Tibial nerve (tissue), 4 donors: ENCODE measurements at places on chromosomes 7 and 10.

- H3K27me3 ChIP-seq: no peaks in the 10 kb centered on the region
- H3K4me1 ChIP-seq: no peaks in the 10 kb centered on the region
- H3K36me3 ChIP-seq: no peaks in the 10 kb centered on the region
- H3K27ac ChIP-seq: no peak overlapping the region
Measured at GRCh38 chr10:65846541-65846940, 1079.3 kb upstream of the LRRTM3 start.

GRCh38 chr10:62755662-62756653 lies 48.6 kb upstream of the ADO start:
- peaks cover 12% of the 10 kb centered on the region for H3K4me1 ChIP-seq
- no peak for DNase-seq
- no peak overlapping the region for H3K27ac ChIP-seq

GRCh38 chr7:20980668-20981264 lies 194.1 kb upstream of the SP8 start:
- H3K36me3 ChIP-seq: no peaks in the 10 kb centered on the region
- no peak overlapping the region for H3K27ac ChIP-seq
- H3K27me3 ChIP-seq: no peaks in the 10 kb centered on the region
- DNase-seq: no peak
- no peaks in the 10 kb centered on the region for H3K4me1 ChIP-seq
- no peak overlapping the region for H3K4me3 ChIP-seq

GRCh38 chr10:87702260-87702972 lies 42.7 kb downstream of the PAPSS2 start:
- H3K27me3 ChIP-seq: no peaks in the 10 kb centered on the region
- no peaks in the 10 kb centered on the region for H3K36me3 ChIP-seq
- H3K4me1 ChIP-seq: no peaks in the 10 kb centered on the region
- H3K27ac ChIP-seq: no peak overlapping the region
- DNase-seq: no peak

DNA sequence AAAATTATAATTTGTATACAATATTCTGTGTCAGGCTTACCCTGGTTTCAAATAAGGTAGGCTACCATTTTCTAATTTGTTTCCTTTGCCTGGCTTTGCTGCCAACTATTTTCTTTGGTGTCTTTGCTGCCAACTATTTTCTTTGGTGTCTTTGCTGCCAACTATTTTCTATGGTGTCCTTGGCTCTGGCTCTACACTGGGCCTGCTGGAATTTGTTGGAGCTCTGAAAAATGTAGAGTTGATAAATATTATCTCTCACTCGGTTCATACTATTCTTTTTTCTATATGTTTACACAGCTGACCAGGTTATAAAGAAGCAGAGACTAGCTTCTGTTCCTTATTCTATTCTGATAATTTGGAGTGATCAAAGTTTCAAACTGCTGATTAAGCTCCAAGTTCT lies 768.0 kb upstream of the PHF14 start:
- DNase-seq: no peak
- H3K27me3 ChIP-seq: no peaks in the 10 kb centered on the region
- H3K27ac ChIP-seq: no peak overlapping the region
- H3K36me3 ChIP-seq: no peaks in the 10 kb centered on the region
- no peaks in the 10 kb centered on the region for H3K4me1 ChIP-seq

GRCh38 chr7:53768186-53768585 lies 732.8 kb downstream of the POM121L12 start:
- DNase-seq: no peak
- H3K4me3 ChIP-seq: no peak overlapping the region
- no peaks in the 10 kb centered on the region for H3K4me1 ChIP-seq
- no peaks in the 10 kb centered on the region for H3K36me3 ChIP-seq
- H3K27me3 ChIP-seq: no peaks in the 10 kb centered on the region

- H3K4me3 ChIP-seq: no peak overlapping the region
- no peak overlapping the region for H3K27ac ChIP-seq
- H3K36me3 ChIP-seq: no peaks in the 10 kb centered on the region
- no peaks in the 10 kb centered on the region for H3K4me1 ChIP-seq
- no peaks in the 10 kb centered on the region for H3K27me3 ChIP-seq
Measured at GRCh38 chr7:138188290-138188858, 112.1 kb downstream of the AKR1D1 start.

DNA sequence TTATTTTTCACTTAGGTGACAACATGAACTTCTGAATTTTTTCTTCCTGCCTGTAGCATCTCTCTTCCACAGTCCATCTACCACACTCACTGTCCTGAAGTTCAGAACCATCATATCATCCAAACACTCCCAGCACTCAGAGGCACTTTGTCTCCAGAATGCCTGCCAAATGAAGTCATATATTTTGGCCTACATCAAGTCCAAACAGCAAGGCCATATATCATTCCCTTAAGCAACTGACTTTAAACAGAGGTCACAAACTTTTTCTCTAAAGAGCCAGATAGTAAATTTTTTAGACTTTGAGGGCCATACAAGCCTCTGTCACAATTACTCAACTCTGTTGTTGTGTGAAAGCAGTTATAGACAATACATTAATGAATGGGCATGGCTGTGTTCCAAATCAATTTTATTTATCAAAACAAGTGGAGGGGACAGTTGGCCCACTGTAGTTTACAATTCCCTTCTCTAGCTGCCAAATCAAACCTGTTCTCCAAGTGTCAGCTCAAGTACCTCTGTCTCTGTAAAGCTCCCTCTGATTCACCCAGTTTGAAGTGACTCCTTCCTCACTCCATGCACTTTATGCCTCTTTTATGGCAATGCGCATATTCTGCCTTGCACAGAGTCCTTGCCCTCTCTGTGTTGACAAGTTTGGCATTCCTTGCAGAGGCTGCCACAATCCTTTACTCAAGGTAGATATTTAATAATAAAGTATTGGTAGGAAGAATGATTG lies 305.7 kb downstream of the FZD1 start:
- no peak overlapping the region for H3K4me3 ChIP-seq

- H3K27ac ChIP-seq: no peak overlapping the region
- no peak for DNase-seq
- no peaks in the 10 kb centered on the region for H3K4me1 ChIP-seq
- H3K27me3 ChIP-seq: no peaks in the 10 kb centered on the region
- no peaks in the 10 kb centered on the region for H3K36me3 ChIP-seq
- no peak overlapping the region for H3K4me3 ChIP-seq
Measured at GRCh38 chr10:16765509-16766375, 51.5 kb downstream of the RSU1 start.

DNA sequence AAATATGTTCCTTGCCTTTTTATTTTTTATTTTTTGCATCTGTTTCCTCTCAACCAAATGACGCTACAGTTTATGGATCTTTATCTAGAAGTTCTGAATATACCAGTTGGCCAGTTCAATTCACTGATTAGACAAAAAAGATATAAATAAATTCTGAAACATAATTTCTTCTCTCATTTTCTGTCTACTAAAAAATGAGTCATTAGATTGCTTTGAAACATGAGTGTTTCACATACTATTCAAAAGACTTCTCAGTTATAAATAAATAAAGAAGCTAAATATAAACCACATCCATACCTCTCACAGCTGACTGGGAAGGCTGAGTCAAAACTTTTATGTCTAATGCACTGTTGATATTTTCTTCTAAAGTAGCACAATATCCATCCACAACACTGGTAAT lies 97.6 kb upstream of the GPR22 start:
- no peak for DNase-seq
- no peak overlapping the region for H3K4me3 ChIP-seq
- H3K36me3 ChIP-seq: no peaks in the 10 kb centered on the region
- H3K4me1 ChIP-seq: no peaks in the 10 kb centered on the region

DNA sequence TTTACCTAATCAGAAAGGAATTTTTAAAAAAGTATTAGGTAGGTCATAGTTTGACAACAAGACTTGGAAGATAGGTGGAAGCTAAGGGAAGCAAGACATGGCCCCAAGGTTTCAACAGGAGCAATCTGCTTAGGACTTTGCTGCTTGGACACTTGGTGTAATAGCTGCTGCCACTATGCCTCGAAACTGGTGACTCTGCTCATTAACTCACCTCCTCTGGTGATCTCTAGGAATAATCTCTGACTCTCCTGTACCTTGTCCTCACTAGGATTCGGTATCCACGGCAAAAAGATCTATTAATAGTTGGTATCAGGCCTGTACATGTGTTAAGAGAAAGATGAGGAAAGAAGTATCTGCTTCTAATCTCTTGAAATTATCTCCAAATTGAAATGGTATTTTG lies 53.1 kb downstream of the PTEN start:
- H3K27me3 ChIP-seq: no peaks in the 10 kb centered on the region
- H3K36me3 ChIP-seq: peaks cover 41% of the 10 kb centered on the region
- DNase-seq: no peak
- H3K27ac ChIP-seq: no peak overlapping the region
- H3K4me1 ChIP-seq: peaks cover 49% of the 10 kb centered on the region
- no peak overlapping the region for H3K4me3 ChIP-seq

GRCh38 chr7:359766-360361 lies 69.9 kb downstream of the FOXL3 start:
- no peak overlapping the region for H3K4me3 ChIP-seq
- no peaks in the 10 kb centered on the region for H3K36me3 ChIP-seq
- no peaks in the 10 kb centered on the region for H3K27me3 ChIP-seq
- DNase-seq: no peak

GRCh38 chr7:21106296-21106732 lies 319.6 kb upstream of the SP8 start:
- no peaks in the 10 kb centered on the region for H3K36me3 ChIP-seq
- H3K4me3 ChIP-seq: no peak overlapping the region
- no peaks in the 10 kb centered on the region for H3K27me3 ChIP-seq
- H3K27ac ChIP-seq: no peak overlapping the region

DNA sequence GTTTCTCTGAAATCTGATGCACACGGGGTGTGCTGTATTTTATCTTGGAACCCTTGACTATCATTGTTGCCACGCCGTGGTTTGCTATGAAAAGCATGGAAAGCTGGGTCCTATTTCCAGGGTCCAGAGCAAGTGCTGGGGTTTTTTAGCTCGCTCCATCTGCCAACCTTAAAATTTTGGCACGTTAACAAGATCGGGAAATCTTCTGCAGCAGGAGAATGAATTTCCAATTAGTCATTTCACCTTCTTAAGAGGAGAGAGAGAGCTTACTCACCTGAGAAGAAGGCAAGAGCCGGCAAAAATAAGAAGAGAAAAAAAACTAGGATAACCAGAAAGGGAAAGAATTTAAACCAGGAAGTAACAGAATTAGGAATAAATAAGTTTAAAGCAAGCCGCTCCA lies 223.6 kb upstream of the CELF2 start:
- H3K27ac ChIP-seq: no peak overlapping the region
- H3K4me1 ChIP-seq: peaks cover 55% of the 10 kb centered on the region
- no peak overlapping the region for H3K4me3 ChIP-seq
- no peak for DNase-seq
- no peaks in the 10 kb centered on the region for H3K27me3 ChIP-seq

DNA sequence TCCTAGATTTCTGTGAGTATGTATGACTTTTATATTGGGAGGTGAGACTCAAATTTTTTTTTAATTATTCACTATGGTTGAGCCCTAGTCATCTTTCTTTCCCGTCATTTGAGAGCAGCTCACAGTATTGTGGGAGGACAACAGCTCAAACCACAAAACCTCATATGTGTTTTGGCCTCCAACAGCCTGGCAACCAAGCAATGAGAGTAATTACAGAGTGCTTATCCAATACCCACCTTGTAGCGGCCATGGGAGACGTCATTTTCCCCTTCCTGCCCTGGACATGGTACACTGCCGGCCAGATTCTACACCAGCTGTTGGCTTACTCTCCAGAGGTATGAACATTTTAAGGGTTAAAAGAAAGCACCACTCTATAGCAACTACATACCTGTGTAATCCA lies 49.1 kb downstream of the DOCK4 start:
- H3K4me1 ChIP-seq: peaks cover 10% of the 10 kb centered on the region
- H3K4me3 ChIP-seq: no peak overlapping the region
- no peaks in the 10 kb centered on the region for H3K27me3 ChIP-seq
- no peak overlapping the region for H3K27ac ChIP-seq
- DNase-seq: no peak

- H3K4me3 ChIP-seq: no peak overlapping the region
- DNase-seq: no peak
- H3K36me3 ChIP-seq: no peaks in the 10 kb centered on the region
- H3K27me3 ChIP-seq: no peaks in the 10 kb centered on the region
- no peaks in the 10 kb centered on the region for H3K4me1 ChIP-seq
- no peak overlapping the region for H3K27ac ChIP-seq
Measured at GRCh38 chr10:110927461-110927860, 8.1 kb downstream of the SHOC2 start.

GRCh38 chr10:98664329-98665042 lies 217.8 kb upstream of the HPS1 start:
- no peak overlapping the region for H3K27ac ChIP-seq
- no peak overlapping the region for H3K4me3 ChIP-seq
- no peak for DNase-seq
- H3K4me1 ChIP-seq: no peaks in the 10 kb centered on the region
- no peaks in the 10 kb centered on the region for H3K27me3 ChIP-seq

- no peak for DNase-seq
- peaks cover 62% of the 10 kb centered on the region for H3K4me1 ChIP-seq
- no peaks in the 10 kb centered on the region for H3K36me3 ChIP-seq
- H3K27me3 ChIP-seq: no peaks in the 10 kb centered on the region
- H3K27ac ChIP-seq: no peak overlapping the region
- H3K4me3 ChIP-seq: no peak overlapping the region
Measured at GRCh38 chr10:35390843-35391152, 54.5 kb downstream of the CCNY start.

- no peak overlapping the region for H3K27ac ChIP-seq
- no peaks in the 10 kb centered on the region for H3K27me3 ChIP-seq
- DNase-seq: no peak
- no peaks in the 10 kb centered on the region for H3K36me3 ChIP-seq
Measured at GRCh38 chr10:63454631-63455030, 11.1 kb downstream of the JMJD1C start.

DNA sequence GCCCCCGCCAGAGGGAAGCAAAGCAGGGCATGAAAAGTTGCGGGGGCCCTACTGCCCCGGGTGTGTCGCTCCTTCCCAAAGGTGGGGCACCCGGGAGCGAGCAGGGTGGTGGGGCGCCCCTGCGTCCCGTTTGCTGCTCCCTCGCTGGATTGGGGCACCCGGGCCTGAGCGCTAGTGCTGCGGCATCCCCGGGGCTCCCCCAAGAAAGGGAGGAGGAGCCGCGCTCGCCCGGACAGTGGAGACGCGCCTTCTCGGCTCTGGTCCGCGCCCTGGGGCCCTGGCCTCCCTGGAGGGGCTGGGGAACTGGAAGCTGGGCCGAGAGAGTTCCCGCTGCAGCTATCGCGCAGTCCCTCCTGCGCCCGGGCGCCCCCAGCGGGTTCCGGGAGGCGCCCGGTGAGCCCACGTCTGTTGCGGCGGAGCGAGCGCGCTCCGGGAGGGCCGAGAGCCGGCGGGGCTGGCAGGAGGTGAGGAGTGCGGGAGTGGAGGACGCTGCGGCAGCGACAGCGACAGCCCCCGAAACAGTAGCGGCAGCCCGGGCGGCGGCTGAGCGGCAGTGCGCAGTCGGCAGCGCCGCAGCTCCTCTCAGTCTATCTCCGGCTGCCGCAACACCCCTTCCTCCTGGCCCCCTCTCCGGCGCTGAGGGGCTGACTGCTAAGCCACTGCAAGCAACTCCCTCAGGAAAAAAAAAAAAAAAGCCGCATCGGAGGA lies 504 bp upstream of the BMPER start:
- H3K27ac ChIP-seq: no peak overlapping the region
- no peaks in the 10 kb centered on the region for H3K4me1 ChIP-seq
- H3K36me3 ChIP-seq: no peaks in the 10 kb centered on the region
- DNase-seq: no peak

- peak overlapping the region; percentile 38 for H3K4me3 ChIP-seq
- no peaks in the 10 kb centered on the region for H3K4me1 ChIP-seq
- no peaks in the 10 kb centered on the region for H3K36me3 ChIP-seq
Measured at GRCh38 chr10:132961787-132962622, 19.6 kb upstream of the CFAP46 start.

GRCh38 chr7:125112850-125113249 lies 183.2 kb upstream of the POT1 start:
- no peak overlapping the region for H3K27ac ChIP-seq
- H3K4me3 ChIP-seq: no peak overlapping the region
- H3K27me3 ChIP-seq: no peaks in the 10 kb centered on the region
- H3K4me1 ChIP-seq: no peaks in the 10 kb centered on the region
- DNase-seq: no peak
